ENCODE measurements at places on chromosomes 4 and X.

GRCh38 chr4:112953262-112953661 is 96.2 kb upstream of the ANK2 start:
- no peaks in the 10 kb centered on the region for H3K27me3 ChIP-seq
- no peak overlapping the region for H3K27ac ChIP-seq
- H3K4me3 ChIP-seq: no peak overlapping the region
- H3K36me3 ChIP-seq: no peaks in the 10 kb centered on the region
- DNase-seq: no peak

- H3K4me3 ChIP-seq: no peak overlapping the region
- DNase-seq: peak; percentile 29
- no peaks in the 10 kb centered on the region for H3K27me3 ChIP-seq
- no peaks in the 10 kb centered on the region for H3K4me1 ChIP-seq
Observed at GRCh38 chrX:49627086-49627777, 28.4 kb downstream of the GAGE1 start.

DNA sequence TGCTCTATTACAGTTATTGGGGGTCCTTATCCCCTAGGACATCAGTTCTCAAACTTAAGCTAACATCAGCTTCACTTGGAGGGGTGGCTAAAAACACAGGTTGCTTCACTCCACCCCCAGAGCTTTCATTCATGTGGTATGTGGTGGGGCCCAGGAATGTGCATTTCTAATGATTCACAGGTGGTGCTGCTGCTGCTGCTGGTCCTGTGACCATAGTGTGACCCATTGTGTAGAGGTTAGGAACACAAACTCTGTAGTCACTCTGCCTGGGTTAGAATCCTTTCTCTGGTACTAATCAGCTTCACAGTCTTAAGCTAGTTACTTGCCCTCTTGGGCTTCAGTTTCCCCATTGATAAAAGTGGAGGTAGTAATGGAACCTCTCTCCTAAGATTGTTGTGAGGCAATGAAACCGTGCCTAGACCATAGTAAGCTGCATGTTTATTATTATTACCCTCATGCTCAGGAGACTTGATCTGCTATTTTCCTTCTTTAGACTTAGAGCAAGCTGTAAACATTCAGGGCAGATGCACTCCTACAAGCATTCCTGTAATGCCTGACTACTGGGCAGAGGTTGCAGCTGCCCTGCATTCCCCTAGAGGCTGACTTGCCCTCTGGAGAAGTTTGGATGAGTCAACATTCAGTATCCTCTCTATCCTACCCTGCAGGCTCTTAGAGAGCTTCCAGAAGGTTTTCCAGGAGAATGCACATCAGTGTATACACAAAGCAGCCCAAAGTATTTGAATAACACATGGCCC is 94.1 kb upstream of the ACSL4 start:
- no peak overlapping the region for H3K27ac ChIP-seq
- no peaks in the 10 kb centered on the region for H3K27me3 ChIP-seq
- DNase-seq: no peak
- no peaks in the 10 kb centered on the region for H3K36me3 ChIP-seq

DNA sequence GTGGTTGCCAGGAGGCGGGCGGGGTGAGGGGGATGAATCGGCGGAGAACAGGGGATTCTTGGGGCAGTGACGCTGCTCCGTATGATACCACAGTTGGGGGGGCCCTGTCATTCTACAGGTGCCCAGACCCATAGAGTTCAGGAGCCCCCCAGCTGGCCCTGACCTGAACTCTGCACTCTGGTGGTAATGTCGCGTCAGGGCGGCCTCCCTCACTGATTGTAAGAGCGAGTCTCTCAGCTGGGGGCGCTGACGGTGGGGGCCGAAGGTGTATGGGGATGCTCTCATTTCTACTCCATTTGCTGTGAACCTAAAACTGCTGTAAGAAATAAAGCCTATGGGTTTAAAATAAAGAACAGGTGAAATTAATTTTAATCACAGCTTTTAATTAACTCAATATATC is 91.8 kb upstream of the PSAPL1 start:
- peaks cover 13% of the 10 kb centered on the region for H3K4me1 ChIP-seq
- no peak for DNase-seq
- H3K27me3 ChIP-seq: no peaks in the 10 kb centered on the region
- no peak overlapping the region for H3K27ac ChIP-seq
- H3K4me3 ChIP-seq: no peak overlapping the region
- no peaks in the 10 kb centered on the region for H3K36me3 ChIP-seq

DNA sequence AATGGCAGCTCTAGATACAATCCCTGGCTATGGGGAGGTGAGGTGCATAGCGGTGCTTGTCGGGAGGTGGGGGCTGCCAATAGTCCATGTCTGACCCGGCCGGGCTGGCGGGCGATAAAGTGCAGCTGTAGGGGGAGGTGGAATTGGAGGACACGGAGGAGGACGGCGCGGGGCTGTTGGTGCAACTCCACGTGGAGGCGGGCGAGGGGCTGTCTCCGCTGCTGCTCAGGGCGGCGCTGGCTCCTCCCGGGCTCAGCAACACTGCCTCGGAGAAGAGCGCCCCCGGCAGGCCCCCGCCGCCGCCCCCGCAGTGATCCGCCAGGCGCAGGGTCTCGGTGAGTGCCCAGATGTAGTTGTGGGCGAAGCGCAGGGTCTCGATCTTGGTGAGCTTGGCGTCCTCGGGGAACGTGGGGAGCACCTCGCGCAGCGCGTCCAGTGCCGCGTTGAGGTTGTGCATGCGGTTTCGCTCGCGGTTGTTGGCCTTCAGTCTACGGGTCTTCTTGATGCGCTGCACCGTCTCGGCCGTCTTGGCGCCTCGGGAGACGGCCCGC is 1.3 kb downstream of the NEUROG2 start:
- no peaks in the 10 kb centered on the region for H3K36me3 ChIP-seq
- DNase-seq: no peak
- peak overlapping the region; percentile 37 for H3K4me3 ChIP-seq
- H3K4me1 ChIP-seq: peaks cover 59% of the 10 kb centered on the region
- no peak overlapping the region for H3K27ac ChIP-seq
- peaks cover 76% of the 10 kb centered on the region for H3K27me3 ChIP-seq

DNA sequence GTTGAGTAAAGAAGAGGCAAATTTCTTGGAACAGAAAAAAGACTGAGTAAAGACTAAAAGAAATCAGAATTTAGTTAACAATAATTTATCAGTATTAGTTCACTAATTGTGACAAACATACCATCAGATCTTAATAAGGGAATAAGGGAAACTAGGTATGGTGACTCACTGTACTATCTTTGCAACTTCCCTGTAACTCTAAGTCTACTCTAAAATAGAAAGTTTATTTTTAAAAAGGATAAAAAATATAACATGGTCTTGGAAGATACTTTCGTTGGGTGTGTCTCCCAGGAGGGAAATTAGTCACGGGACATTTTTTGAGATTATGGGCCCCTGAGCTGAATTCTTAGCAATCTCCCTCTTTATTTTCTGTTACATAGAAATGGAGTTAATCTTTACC is 97.3 kb downstream of the EMCN start:
- H3K27me3 ChIP-seq: no peaks in the 10 kb centered on the region
- no peak overlapping the region for H3K27ac ChIP-seq
- no peaks in the 10 kb centered on the region for H3K4me1 ChIP-seq
- no peak for DNase-seq

DNA sequence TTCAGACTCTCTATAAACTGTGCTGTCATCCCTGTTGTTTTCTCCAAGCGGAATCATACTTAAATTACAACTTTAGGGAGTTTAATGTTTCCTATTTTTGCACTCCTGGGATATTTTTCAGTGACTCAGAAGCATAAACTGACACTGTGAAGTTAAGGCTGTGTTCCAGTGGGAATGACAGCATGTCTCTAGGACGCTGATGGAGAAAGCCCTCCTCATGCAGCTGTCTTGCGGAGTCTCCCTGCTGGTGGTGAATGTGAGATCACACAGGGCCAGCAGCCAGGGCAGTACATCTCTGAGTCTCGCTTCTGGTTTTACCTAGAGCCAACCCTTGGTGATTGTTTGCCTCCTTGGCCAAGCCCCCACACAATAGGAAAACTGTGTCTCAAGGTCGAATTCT is 53.3 kb downstream of the NFKB1 start:
- H3K27me3 ChIP-seq: no peaks in the 10 kb centered on the region
- H3K4me3 ChIP-seq: no peak overlapping the region
- no peaks in the 10 kb centered on the region for H3K36me3 ChIP-seq
- H3K4me1 ChIP-seq: peaks cover 82% of the 10 kb centered on the region

GRCh38 chr4:145984563-145984962 is 45.9 kb upstream of the ZNF827 start:
- no peak overlapping the region for H3K27ac ChIP-seq
- no peak for DNase-seq
- no peaks in the 10 kb centered on the region for H3K36me3 ChIP-seq
- no peak overlapping the region for H3K4me3 ChIP-seq
- H3K27me3 ChIP-seq: no peaks in the 10 kb centered on the region
- H3K4me1 ChIP-seq: no peaks in the 10 kb centered on the region

DNA sequence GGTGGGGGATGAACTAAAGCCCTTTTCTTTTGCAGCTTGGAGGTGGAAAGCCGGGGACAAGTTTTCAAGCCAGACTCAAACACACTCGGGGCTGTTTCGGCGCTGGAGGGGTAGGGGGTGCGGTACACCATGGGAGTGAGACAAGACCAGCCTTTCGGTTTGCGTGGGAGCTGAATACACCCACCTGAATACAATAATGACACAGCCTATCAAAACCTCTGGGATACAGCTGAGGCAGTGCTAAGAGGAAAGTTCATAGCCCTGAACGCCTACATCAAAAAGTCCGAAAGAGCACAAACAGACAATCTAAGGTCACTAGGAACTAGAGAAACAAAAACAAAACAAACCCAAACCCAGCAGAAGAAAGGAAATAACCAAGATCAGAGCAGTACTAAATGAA is 163.3 kb downstream of the ATRX start:
- no peak for DNase-seq
- no peaks in the 10 kb centered on the region for H3K36me3 ChIP-seq
- no peak overlapping the region for H3K4me3 ChIP-seq
- H3K27ac ChIP-seq: no peak overlapping the region

DNA sequence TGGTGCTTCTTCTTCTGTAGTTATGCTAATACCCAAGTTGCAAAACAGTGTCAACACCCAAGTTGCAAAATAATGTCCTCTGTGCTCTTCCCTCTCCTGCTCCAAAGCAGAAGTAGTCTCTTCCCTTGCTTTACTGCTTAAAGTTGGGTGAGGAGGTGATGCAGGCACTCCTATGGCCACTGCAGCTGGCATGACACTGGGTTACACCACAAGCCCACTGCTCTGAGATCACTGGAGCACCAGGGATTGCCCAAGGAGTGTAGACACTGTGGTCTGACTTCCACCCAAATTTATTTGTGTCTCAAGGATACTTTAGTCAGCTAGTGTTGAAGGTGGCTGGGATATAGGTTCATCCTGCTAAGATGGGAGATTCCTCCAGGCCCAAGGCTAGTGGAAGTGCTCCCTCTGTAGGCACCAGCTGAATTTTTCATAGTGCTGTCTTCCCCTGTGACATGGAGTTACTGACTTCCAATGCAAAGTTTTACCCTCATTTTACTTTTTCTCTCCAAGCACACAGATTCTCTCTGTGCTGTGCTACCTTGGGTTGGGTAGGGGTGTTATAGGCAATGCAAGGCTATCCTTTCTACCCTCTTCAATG is 196.2 kb upstream of the TENT5D start:
- H3K27ac ChIP-seq: no peak overlapping the region
- no peak for DNase-seq
- H3K4me3 ChIP-seq: no peak overlapping the region
- H3K27me3 ChIP-seq: no peaks in the 10 kb centered on the region
- H3K4me1 ChIP-seq: no peaks in the 10 kb centered on the region

GRCh38 chr4:34492414-34492813 is 1751.9 kb downstream of the ARAP2 start:
- no peaks in the 10 kb centered on the region for H3K36me3 ChIP-seq
- no peaks in the 10 kb centered on the region for H3K27me3 ChIP-seq
- no peaks in the 10 kb centered on the region for H3K4me1 ChIP-seq
- no peak overlapping the region for H3K27ac ChIP-seq
- no peak overlapping the region for H3K4me3 ChIP-seq
- no peak for DNase-seq

GRCh38 chrX:154733066-154733425 is 17.8 kb downstream of the GAB3 start:
- no peak for DNase-seq
- H3K4me1 ChIP-seq: peaks cover 93% of the 10 kb centered on the region
- no peaks in the 10 kb centered on the region for H3K27me3 ChIP-seq

DNA sequence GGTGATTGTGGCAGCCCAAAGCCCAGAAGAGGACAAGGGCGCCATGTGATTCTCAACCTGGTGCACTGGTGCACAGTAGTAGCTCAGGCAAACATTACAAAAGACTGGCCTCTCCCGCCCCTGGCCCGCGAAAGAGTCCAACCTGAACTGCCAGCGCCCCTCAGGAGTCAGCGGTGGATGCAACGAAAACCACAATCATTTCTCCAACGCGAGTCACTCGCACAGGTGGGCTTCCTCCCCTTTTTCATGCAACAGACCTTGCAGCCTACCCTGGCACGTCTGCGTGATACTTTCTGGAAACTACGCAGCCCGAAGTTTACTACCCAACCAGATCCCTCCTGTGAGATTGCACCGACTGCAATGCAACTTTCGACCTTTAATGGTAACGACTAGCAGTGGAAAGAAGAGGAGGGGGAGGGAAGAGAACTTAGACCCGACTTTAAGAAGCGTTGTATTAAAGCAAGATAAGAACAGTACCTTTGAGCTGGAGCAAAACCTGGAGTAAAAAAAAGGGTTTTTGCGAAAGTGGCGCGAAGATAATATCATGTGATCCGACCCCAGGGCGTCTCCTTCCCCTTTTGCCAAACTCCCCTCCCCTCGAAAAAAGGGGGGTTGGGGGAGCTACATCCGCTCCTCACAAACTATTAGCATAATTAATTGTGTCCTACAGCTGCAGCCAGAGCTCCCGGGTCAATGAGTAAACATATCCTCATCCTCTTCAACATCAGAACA is 63.3 kb upstream of the CCDC160 start:
- no peaks in the 10 kb centered on the region for H3K36me3 ChIP-seq
- no peak overlapping the region for H3K27ac ChIP-seq
- H3K4me3 ChIP-seq: no peak overlapping the region
- no peaks in the 10 kb centered on the region for H3K27me3 ChIP-seq
- no peak for DNase-seq
- peaks cover 9% of the 10 kb centered on the region for H3K4me1 ChIP-seq

GRCh38 chr4:2786152-2786671 is 6.7 kb upstream of the SH3BP2 start:
- H3K4me3 ChIP-seq: no peak overlapping the region
- peaks cover 36% of the 10 kb centered on the region for H3K4me1 ChIP-seq
- H3K27me3 ChIP-seq: no peaks in the 10 kb centered on the region
- peak; percentile 66 for DNase-seq

DNA sequence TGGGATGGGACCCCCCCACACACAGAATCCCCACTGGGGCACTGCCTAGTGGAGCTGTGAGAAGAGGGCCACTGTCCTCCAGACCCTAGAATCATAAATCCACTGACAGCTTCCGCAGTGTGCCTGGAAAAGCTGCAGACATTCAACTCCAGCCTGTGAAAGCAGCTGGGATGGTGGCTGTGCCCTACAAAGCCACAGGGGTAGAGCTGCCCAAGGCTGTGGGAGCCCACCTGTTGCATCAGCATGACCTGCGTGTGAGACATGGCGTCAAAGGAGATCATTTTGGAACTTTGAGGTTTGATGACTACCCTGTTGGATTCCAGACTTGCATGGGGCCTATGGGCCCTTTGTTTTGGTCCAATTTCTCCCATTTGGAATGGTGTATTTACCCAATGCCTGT is 22.3 kb downstream of the AIMP1 start:
- H3K36me3 ChIP-seq: peaks cover 36% of the 10 kb centered on the region
- peaks cover 18% of the 10 kb centered on the region for H3K4me1 ChIP-seq
- H3K27me3 ChIP-seq: no peaks in the 10 kb centered on the region
- no peak overlapping the region for H3K27ac ChIP-seq
- no peak for DNase-seq

Measured in CD4-positive, alpha-beta memory T cell (primary cell).